ENCODE measurements at places on chromosomes 16 and 17. TPM values are rescaled to one million over a fixed set of nuclear protein-coding genes. Genes with fewer than 3 reads are reported as not detected.

GRCh38 chr16:11198828-11199227 lies 57.2 kb downstream of the SOCS1 start:
- DNase-seq, result peak; percentile 86

GRCh38 chr17:42272162-42272907 lies 3.9 kb downstream of the STAT5B start:
- DNase-seq, result no peak

DNA sequence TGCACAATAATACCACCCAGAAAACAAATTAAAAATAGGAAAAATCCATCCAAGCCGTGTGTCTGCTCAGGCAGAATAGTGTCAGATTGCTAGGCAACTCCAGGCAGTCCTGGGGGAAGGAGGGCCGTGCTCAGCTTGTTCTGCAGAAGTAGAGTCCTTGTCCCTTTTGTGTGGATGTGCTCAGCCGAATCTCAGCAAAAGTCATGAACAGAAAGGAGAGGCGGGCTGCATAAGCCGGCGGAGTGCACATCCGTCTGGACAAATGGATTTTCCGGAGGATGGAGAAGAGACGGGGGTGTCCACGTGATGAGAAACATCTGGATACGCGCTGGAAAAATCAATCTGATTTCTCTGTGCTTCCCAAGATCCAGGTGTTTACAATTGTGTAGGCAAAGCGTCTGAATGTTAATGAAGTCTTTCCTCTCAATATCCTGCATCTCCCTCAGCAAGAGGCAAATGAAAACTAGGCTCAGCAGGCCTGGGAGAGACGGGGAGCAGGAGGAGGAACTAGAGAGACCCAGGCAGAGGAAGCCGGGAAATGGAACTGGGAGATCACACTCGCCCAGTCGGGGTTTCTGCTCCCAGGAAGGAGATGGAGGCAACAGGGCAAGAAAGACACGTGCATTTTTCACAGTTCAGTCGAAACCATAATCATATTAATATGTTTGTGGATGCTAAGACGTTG lies 7.7 kb upstream of the RBFOX3 start:
- peak; percentile 5 for DNase-seq

GRCh38 chr17:31320241-31320640 lies 1.2 kb downstream of the EVI2A start:
- no peak for DNase-seq

DNA sequence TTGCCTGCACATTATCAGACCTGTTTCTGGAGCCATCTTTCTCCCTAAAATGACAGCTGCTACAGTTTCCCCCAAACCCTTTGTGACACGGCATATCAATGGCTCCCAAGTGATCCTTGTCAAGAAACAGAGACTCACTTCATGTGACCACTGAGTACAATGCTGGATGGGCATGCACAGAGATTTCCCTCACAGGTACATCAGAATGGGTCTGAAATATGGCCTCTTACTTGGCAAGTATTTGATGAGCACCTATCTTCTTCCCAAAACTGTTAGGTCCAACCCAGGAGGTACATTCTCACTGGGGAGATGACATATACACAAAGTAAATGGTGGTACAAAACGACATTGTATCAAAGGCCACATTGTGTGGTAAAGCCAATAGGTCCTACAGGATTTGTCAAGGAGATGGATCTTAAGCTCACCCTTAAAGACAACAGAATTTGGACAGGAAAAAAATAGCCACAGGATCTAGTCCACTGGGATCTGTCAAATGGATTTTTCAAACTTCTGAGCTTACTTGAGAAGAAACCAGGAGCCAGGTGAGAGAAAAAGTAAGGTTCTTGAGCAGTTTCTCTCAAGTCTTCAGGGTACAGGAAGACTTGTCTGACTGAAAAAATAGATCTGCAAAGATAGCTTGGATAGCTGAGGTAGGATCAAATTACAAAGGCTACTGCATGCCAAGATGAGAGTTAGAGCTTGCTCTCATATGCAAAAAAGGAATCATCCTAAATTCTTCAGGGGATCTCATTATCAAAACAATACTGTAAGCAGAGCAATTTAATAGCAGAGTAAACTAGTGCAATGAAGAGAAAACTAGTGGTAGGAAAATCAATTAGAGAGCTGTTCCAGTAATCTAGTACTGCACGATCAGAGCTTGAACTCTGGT lies 28.8 kb downstream of the RNF43 start:
- DNase-seq, result no peak

- DNase-seq, result no peak
Measured at GRCh38 chr16:67780847-67781564, 25.4 kb downstream of the RANBP10 start.

DNA sequence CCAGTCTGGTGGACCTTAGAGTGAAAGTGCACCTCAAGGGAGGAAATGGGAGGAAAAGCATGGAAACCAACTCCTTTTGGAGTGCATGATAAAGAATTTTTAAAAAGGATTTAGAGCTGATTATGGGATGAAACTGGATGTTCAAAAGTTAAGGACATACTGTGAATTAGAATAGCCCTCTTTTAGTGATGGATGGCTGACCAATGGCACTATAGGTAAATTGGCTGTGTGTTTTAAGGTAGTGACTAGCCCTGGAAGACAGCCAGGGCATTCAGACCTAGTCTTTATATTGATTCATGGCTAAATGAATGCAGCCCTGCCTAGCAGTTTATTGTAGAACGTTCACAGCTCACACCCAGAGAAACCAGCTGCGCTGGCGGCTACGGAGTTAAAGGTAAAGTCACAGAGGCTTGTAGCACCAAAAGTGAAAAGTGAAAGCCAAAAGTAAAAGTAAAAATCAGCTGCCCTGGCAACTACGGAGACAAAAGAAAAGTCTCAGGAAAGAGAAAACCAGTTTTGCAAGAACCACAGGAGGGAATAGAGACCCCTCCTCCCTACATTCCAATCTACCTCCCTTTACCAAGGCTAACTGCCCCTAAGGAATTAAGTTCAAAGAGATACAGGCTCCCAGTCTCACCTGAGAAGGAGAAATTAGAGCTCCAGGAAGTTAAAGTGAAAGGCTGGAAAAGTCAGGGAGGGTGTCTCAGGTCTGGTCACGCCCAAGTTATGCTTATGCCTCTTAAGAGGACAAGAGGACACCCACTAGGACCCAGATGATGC lies 21.8 kb downstream of the ACSM1 start:
- peak; percentile 80 for DNase-seq

DNA sequence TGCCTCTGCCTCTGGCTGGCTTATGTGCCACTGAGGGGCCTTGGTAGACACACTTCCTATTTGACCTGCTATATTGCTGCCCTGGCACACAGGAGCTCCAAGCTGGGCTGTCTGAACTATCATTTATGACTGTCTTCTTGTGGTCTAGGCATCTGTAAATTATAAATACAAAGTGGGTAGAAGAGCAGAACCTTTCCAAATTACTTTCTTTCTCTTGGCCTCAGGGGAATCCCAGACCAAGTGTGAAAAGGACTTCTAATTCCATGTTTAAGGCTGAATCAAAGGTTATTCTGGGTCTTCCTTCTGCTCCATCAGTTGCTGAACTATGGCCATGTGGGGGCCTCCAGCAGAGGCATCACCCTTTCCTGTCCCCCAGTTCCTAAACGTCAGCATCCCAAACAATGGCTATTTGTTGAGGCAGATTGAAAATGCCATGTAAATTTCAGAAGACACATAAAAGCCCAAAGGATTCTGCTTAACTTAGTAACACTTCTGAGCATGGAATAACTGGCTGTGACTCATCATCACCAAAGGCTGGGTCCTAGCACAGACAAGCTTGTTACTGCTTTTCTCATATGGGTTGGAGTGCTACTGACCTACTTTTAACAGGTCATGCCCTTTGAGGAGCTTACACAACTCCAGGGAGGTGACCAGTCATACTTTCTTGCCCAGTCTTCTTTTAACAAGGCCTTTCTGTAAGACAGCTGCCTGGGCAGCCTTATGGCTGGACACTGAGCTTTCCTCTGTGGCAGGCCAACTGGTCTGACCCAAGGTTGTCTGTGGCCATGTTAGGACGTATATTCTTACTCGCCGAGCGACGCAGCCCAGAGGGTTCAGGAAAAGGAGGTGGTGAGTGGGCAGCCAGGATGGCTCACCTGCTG lies 154.8 kb downstream of the VPS53 start:
- no peak for DNase-seq

DNA sequence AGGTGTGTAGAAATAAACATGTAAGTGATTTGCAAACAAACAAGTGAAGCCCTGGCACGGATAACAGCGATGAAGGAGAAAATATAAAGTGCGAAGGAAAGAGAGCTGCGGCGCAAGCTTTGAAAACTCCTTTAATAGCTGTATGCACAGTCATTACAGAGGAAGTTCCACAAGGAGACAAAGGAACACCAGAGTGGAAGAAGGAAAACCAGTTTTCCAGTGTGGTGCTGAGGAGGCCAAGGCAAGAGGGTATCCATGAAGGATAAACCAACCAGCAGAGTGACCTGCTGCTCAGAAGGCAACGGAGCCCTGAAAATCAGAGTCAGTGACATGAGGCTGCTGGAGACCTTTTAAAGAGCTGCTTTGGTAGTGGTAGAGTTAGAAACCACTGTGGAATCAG lies 24.4 kb downstream of the METTL16 start:
- no peak for DNase-seq

DNA sequence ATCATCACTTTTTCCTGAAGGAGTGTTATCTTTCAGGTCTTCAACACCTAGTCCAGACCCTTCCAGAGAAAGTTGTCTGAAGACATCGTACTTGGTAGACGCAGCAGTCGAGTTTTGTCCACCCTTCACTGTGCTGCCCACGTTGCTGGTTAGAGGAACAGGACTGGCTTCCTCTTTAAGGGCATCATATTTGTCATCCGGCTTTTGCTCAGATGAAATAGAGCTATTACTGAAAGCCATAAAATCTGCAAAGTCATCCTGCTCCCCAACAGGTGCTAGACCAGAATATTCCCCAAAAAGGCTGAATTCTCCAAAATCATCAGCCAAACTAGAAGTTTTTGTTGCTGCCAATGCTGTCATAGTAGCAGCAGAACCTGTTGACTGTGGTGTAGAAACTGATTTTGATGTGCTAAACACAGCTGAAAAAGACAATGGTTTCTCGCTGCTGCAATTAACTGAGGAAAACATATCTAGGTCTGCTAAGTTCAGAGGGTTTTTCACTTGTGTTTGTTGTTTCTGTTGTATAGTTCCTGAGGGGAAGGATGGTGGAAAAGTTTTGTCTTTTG lies 55.7 kb downstream of the SYNRG start:
- no peak for DNase-seq

DNA sequence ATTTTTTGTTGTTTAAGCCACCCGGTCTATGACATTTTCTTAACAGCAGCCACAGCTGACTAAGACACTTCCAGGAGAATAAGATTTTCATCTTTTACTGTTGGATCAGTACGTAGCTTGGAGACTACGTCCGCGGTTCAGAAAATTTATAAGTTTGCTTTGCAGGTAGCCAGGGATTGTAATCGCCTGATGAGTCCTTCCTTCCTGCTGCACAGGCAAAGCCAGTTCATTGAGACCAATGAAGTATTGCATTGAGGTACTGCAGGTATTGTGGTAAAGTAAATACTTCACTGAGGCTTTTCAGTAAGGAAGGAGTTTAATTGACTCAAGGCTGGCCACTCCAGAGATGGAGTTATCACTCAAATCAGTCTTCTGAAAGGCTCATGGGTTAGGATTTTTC lies 269.4 kb upstream of the ELAC2 start:
- no peak for DNase-seq

DNA sequence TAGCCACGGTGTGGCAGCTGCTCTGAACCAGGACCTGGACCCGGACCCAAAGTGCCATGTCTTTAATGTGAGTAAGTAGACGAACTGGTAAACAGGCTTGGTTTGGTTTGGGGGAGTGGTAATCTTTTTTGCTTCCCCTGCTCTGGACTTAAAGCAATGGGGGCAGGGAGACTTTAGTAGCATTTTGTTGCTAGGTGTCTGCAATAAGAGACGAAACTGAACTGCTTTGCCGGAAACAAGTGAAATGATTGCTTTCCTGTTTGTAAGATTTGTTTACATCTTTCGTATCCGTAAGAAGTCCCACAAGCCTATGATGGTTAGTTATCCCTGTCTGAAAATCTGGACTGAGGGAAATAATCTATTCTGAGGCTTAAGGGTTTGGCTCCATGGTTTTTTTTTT lies 21.5 kb downstream of the PRCD start:
- DNase-seq, result no peak

GRCh38 chr17:72510351-72511016 lies 389.7 kb downstream of the SOX9 start:
- DNase-seq, result no peak

- DNase-seq, result no peak
Measured at GRCh38 chr16:76035689-76036088, 241.5 kb upstream of the CNTNAP4 start.

GRCh38 chr17:44094701-44095387 lies 24.3 kb downstream of the G6PC3 start:
- no peak for DNase-seq

DNA sequence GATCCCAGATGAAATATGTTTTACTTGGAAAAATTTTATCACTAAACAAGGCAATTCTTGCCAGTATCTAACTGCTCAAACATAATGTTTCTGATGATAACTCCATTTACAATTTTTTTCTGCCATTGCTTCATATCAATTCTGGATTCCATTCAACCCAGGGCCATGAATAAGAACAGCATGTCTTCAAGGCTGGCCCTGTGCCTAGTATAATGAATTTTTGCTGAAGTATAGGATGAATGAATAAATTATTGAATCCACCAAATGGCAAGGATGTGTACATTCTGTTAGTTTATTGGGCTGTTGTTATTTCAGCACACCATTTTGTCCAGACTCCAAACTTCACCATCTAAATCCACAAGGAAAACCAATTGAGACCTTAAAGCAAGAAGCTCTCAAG lies 414.7 kb downstream of the HS3ST3B1 start:
- DNase-seq, result no peak

DNA sequence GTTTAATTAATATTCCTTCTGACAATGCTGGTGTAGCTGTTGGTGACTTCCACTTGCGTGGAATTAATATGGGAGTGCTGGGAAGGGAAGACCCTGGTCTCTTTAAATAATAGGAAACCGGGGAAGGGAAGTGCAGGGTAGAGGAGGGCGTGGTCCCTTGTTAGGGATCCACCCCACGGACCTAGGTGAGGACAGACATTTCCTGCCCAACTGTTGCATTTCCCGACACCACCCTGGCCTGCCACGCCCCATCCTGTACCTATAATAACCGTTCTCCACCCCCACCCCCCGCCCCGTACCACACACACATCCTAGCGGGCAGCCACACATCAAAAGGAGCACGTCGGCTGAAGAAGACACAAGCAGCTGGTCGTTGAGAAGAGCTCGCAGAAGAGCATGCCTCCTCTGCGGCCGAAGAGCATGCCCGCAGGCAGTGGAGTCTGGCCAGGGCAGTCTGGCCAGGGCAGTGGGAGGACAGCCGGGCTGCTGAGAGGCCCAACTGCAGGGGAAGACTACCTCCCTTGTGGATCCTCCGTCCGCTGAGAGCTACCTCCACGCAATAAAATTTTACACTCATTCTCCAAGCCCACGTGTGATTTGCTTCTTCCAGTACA lies 36.8 kb upstream of the MMD start:
- no peak for DNase-seq

GRCh38 chr17:69763503-69763902 lies 311.5 kb upstream of the KCNJ16 start:
- DNase-seq, result no peak

- no peak for DNase-seq
Measured at GRCh38 chr17:80352991-80353665, 61.8 kb upstream of the ENDOV start.

- DNase-seq, result no peak
Measured at GRCh38 chr17:68612923-68613292, 11.7 kb upstream of the FAM20A start.

The CSF3 gene
- not detected for total RNA-seq

The VTN gene
- 0.39 TPM for total RNA-seq

The OMG gene
- not detected for total RNA-seq

The PPL gene
- 10.8 TPM for total RNA-seq

The NME3 gene
- 49.1 TPM for total RNA-seq

The TMC8 gene
- 8.5 TPM for total RNA-seq

The KRTAP3-2 gene
- not detected for total RNA-seq

The CASKIN1 gene
- 0.06 TPM for total RNA-seq
